GM12878 (cell line): ENCODE measurements at places on chromosomes 1 and 21. TPM values are rescaled to one million over a fixed set of nuclear protein-coding genes. Genes with fewer than 3 reads are reported as not detected.

Gene NHLH1
- 0.52 and 0.56 TPM in 2 replicates for polyA plus RNA-seq

Gene ACTL8
- not detected in 2 replicates for polyA plus RNA-seq

Gene RBP7
- not detected in 2 replicates for polyA plus RNA-seq

Gene OR10J1
- not detected in 2 replicates for polyA plus RNA-seq

DNA sequence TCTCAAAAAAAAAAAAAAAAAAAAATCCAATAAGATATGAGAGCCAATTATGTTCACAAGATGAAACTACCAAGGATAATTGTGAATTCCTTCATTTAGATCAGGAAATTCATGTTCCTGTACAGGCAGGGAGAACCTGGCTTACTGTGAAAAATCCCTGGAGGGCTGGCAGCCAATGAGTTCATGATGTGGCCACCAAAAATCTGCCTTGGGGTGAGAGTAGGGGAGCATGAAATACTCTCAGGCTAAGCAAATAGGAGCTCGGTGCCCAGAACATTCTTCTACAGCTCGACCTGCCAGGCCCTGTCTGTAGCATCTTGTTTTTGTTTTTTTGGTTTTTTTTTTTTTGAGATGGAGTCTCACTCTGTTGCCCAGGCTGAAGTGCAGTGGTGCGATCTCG lies 50.1 kb downstream of the PIK3CD start:
- no peaks in the 10 kb centered on the region for H3K27me3 ChIP-seq
- H3K4me1 ChIP-seq = peaks cover 16% of the 10 kb centered on the region
- no peak overlapping the region for H3K4me3 ChIP-seq

GRCh38 chr21:33618407-33618806 lies 23.1 kb downstream of the CRYZL1 start:
- no peaks in the 10 kb centered on the region for H3K4me1 ChIP-seq
- H3K4me3 ChIP-seq = no peak overlapping the region
- H3K27me3 ChIP-seq = no peaks in the 10 kb centered on the region
- no peak for DNase-seq
- no peaks in the 10 kb centered on the region for H3K36me3 ChIP-seq

DNA sequence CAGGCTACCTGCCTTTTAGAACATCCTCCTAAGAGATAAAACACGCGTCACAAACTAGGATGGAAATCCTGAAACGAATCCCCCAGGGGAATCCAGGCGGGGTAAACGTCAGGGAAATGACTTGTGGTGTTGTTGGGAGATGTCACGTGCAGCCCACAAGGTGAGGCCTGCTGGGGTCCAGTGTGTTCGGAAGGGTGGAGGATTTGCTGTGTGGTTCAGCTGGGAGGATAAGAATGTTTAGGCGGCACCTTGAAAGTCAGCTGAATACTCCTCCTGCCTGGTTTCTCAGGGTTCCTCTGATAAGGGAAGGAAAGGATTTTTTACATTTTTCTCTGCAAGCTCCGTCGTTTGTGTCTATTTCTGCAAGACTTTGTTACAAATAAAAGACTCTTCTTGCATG lies 74.7 kb upstream of the EFHD2 start:
- no peaks in the 10 kb centered on the region for H3K36me3 ChIP-seq
- H3K4me3 ChIP-seq = no peak overlapping the region
- H3K4me1 ChIP-seq = no peaks in the 10 kb centered on the region
- DNase-seq = no peak
- no peaks in the 10 kb centered on the region for H3K27me3 ChIP-seq
- H3K27ac ChIP-seq = no peak overlapping the region

DNA sequence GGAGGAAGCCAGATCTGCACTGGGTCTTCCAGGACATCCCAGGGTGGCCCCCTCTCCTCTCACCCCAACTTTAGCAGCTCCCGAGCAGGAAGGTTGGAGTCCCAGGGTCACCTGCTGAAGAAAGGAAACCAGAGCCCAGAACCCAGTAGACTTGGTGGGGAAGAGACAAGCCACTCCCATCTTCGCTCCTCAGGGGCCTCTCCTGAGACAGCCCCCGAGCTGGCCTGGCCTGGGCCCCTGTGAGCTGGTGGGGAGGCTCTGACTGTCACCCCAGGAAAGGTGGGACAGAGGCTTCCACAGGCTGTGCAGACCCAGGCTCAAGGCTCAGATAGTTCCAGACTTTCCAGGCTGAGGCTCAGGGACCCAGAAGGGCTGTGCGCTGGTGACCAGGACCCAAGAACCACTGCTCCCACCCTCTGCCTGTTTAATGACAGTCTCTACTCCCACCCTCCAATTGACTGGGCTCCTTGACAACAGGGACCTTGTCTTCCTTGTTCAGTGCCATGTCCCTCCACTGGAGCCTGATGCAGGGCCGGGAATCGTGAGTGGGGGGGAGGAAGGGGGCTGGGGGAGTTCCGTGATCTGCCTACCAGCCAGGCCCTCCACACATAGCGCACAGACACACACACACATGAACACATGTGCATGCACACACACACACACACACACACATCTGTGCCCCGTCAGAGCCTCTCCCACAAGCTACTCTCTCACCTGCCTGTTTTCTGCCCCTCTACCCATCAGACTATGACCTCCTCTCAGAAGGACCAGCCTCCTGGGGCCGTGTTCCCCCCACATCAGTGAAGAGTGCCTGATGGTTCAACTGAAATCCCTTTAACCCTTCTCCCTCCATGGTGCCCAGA lies 401.2 kb downstream of the MATN1 start:
- H3K4me1 ChIP-seq = no peaks in the 10 kb centered on the region
- no peaks in the 10 kb centered on the region for H3K27me3 ChIP-seq
- no peaks in the 10 kb centered on the region for H3K36me3 ChIP-seq
- no peak for DNase-seq

Gene PLEKHA6
- polyA plus RNA-seq = not detected in 2 replicates

DNA sequence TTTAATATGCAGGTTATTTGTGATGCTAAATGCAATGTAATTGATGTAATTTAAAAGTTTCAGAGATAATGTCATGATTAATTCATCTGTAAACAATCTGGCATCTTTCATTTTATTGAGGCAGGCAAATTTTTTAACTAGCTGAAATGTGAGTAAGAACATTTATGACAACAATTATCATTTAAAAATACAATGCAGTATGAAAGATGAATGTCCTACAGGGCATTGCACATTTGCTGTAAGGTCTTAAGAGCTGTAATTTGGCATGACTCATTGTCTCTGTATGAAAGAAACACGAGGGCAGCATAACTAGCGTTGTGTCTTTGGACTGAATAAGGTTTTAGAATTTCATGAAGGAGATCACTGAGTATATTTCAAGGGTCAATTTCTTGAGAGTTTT lies 642.8 kb downstream of the PLA2G4A start:
- H3K27me3 ChIP-seq = no peaks in the 10 kb centered on the region
- H3K27ac ChIP-seq = no peak overlapping the region
- H3K4me1 ChIP-seq = no peaks in the 10 kb centered on the region
- H3K36me3 ChIP-seq = no peaks in the 10 kb centered on the region
- DNase-seq = no peak

DNA sequence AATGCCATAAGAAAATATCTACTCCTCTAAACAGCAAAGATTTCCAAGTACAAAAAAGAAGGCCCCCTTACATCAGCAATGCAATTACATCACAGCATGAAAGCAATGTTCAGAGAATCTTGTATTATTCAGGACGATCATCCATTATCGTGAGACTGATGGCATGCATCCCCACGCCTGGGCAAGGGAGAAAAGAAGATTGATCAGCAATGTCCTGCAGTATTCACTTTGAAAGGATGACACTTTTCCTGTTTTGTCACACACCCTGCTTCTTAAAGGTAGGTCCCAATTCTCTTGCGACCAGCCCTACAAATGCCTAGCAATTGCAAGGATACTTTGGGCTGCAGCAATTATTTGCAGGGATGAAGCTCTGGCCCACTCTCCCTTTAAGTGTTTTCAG lies 108.7 kb downstream of the TOMM20 start:
- H3K27ac ChIP-seq = no peak overlapping the region
- H3K27me3 ChIP-seq = no peaks in the 10 kb centered on the region
- H3K36me3 ChIP-seq = no peaks in the 10 kb centered on the region
- H3K4me3 ChIP-seq = no peak overlapping the region
- peaks cover 63% of the 10 kb centered on the region for H3K4me1 ChIP-seq

GRCh38 chr1:1208713-1209433 lies 2.5 kb upstream of the TNFRSF18 start:
- peaks cover 40% of the 10 kb centered on the region for H3K4me1 ChIP-seq
- no peak for DNase-seq
- no peaks in the 10 kb centered on the region for H3K36me3 ChIP-seq
- no peak overlapping the region for H3K27ac ChIP-seq
- H3K4me3 ChIP-seq = no peak overlapping the region
- H3K27me3 ChIP-seq = no peaks in the 10 kb centered on the region

Gene CYP4A11
- not detected in 2 replicates for polyA plus RNA-seq

Gene TARDBP
- 253 and 268 TPM in 2 replicates for polyA plus RNA-seq

- DNase-seq = no peak
- H3K36me3 ChIP-seq = no peaks in the 10 kb centered on the region
- no peak overlapping the region for H3K4me3 ChIP-seq
- no peak overlapping the region for H3K27ac ChIP-seq
- H3K4me1 ChIP-seq = no peaks in the 10 kb centered on the region
Observed at GRCh38 chr1:98963064-98963758, 41.5 kb downstream of the PLPPR5 start.

Gene GORAB
- polyA plus RNA-seq = 9.3 and 9.6 TPM in 2 replicates

Gene DLGAP3
- polyA plus RNA-seq = 0.05 TPM in 1 of 2 replicates, not detected in the other

DNA sequence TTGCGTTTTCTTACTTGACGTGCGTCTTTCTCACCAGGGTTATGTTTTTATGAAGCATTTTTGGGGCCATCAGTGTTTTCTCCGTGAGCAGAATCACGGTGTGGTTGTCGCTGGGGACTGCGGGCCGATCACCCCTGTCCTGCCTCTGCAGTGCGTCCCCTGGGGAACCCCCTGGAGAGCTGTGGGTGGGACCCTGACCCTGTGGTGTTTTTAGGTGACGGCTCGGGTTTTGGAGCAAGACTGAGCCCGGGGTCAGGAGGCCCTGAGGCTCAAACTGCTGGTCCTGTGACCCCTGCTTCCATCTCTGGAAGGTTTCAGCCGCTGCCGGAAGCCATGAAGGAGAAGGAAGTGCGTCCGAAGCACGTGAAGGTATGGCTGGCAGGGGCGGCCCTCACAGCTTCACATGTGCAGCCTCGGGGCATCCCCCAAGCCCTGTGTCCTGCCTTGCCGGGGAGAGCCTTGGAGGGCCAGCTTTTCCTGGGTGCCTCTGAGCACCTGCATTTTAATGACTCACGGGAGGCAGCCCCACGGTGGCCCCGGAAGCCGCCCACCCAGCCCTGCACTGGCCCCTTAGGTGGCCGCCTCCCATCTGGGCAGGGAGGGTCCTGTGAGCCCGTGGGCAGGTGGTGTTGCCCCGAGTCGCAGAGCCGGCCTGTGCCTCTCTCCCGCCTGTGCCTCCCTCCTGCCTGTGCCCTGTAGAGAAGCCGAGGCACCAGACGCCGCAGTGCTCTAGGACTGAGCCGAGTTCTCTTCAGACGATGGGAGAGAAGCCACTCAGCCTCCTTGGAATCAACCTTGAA lies 36.7 kb upstream of the DIP2A start:
- H3K4me3 ChIP-seq = no peak overlapping the region
- H3K27me3 ChIP-seq = no peaks in the 10 kb centered on the region
- H3K36me3 ChIP-seq = peaks cover 12% of the 10 kb centered on the region
- no peak overlapping the region for H3K27ac ChIP-seq
- no peak for DNase-seq

GRCh38 chr1:151825751-151826660 lies 5.6 kb downstream of the RORC start:
- no peak overlapping the region for H3K27ac ChIP-seq
- peaks cover 10% of the 10 kb centered on the region for H3K4me1 ChIP-seq

GRCh38 chr1:147077081-147077480 lies 95.2 kb downstream of the PRKAB2 start:
- H3K27ac ChIP-seq = no peak overlapping the region
- no peak for DNase-seq
- no peaks in the 10 kb centered on the region for H3K4me1 ChIP-seq
- no peaks in the 10 kb centered on the region for H3K36me3 ChIP-seq

GRCh38 chr1:42776502-42776901 lies 8.3 kb upstream of the TMEM269 start:
- H3K36me3 ChIP-seq = peaks cover 26% of the 10 kb centered on the region
- no peak overlapping the region for H3K4me3 ChIP-seq
- H3K27ac ChIP-seq = no peak overlapping the region

Gene OR2L2
- polyA plus RNA-seq = not detected in 2 replicates

DNA sequence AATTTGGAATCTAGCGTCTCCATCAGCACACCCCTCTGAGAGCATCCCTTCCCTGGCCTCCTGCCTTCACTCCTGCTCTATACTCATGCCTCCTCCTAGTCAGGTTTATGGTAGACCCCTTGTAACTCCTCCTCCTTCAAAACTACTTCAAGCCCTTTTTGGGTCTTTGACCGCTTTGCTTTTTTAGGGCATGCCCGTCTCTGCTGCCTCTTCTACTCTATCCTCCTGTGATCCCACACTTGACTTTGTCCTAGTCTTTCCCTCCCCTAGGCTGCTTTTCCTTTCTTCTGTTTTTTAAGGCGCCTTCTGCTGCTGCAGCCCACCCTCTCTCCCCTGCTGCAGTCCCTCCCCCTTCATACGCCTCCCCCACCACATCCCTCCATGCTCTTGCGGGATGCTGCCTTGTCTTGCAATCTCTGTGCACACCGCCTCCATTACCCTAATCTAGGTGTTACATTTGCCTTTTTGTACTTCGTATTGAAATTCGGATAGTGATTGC lies 1.5 kb downstream of the SNX27 start:
- peak overlapping the region; percentile 85 for H3K4me3 ChIP-seq
- no peak overlapping the region for H3K27ac ChIP-seq
- no peaks in the 10 kb centered on the region for H3K27me3 ChIP-seq
- no peaks in the 10 kb centered on the region for H3K4me1 ChIP-seq
- DNase-seq = no peak

DNA sequence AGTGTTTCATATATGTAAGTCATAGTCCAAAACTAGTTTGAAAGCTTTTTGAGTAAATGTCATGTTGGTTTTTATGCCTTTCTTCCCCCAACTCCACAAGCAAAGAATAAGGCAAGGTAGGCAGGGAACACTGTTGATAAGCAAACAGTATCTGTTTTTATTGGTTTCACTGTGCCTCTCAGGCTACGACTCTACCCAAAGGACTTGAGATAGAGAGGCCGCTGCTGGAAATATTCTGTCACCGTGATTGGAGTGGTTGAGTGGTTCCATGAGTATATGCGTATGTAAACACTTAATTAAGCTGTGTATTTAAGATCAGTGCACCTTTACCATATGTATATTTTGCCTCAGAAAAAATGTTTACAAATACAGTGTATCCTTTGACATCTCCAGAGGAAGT lies 138.1 kb upstream of the KIF26B start:
- H3K4me3 ChIP-seq = no peak overlapping the region
- H3K4me1 ChIP-seq = 0 out of 2 replicates have a peak, but pooled peaks cover 3% of the 10 kb centered on the region

GRCh38 chr1:193727850-193728249 lies 541.4 kb upstream of the B3GALT2 start:
- H3K36me3 ChIP-seq = no peaks in the 10 kb centered on the region
- DNase-seq = no peak
- no peaks in the 10 kb centered on the region for H3K27me3 ChIP-seq
- no peak overlapping the region for H3K4me3 ChIP-seq

Gene SLAMF8
- polyA plus RNA-seq = not detected in 2 replicates

Gene SHE
- not detected in 2 replicates for polyA plus RNA-seq

- no peaks in the 10 kb centered on the region for H3K27me3 ChIP-seq
- 0 out of 2 replicates have a peak overlapping the region, but pooled peaks have one; percentile 48 for H3K4me3 ChIP-seq
- DNase-seq = no peak
- H3K36me3 ChIP-seq = no peaks in the 10 kb centered on the region
- H3K27ac ChIP-seq = peak overlapping the region; percentile 52
Observed at GRCh38 chr1:226994586-226995364, 54.7 kb downstream of the COQ8A start.

- H3K27ac ChIP-seq = no peak overlapping the region
- peaks cover 23% of the 10 kb centered on the region for H3K4me1 ChIP-seq
- H3K4me3 ChIP-seq = no peak overlapping the region
- no peaks in the 10 kb centered on the region for H3K36me3 ChIP-seq
Observed at GRCh38 chr1:116824631-116825206, 70.5 kb downstream of the CD2 start.
